Urinary bladder (tissue), 4 donors: ENCODE measurements at places on chromosomes 5 and 9. TPM values are rescaled to one million over a fixed set of nuclear protein-coding genes. Genes with fewer than 3 reads are reported as not detected.

ZDHHC11B gene
- total RNA-seq: 1.4 TPM

CCL28 gene
- total RNA-seq: 1.4 TPM

IFNA10 gene
- not detected for total RNA-seq

ZFP62 gene
- 32.6 TPM for total RNA-seq

CDX1 gene
- 0.21 TPM for total RNA-seq

SNX24 gene
- total RNA-seq: 26.1 TPM

CCDC183 gene
- 1.5 TPM for total RNA-seq

IFNB1 gene
- total RNA-seq: not detected

AK3 gene
- 69.6 TPM for total RNA-seq

CYSRT1 gene
- 0.42 TPM for total RNA-seq

FGF18 gene
- total RNA-seq: 1.0 TPM

CKMT2 gene
- total RNA-seq: 6.9 TPM
